NCI-H1105 (cell line): ENCODE measurements at places on chromosomes 12 and 14.

- no peak for DNase-seq
Observed at GRCh38 chr12:64528616-64529015, 76.7 kb downstream of the TBK1 start.

- no peak for DNase-seq
Observed at GRCh38 chr12:28570811-28571210, 380.6 kb downstream of the CCDC91 start.

DNA sequence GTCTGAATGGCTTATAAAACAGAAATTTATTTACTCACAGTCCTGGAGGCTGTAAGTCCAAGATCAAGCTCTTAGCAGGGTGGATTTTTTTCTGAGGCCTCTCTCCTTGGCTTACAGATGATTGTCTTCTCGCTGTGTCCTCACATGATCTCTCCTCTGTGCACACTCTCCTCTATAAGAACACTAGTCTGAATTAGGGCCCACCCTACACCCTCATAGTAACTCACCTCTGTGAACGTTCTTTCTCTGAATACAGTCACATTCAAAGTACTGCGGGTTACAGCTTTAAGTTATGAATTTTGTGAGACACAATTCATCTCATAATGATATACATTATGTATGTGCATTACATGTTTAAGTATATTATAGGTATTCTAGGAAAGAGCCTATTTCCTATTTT lies 135.7 kb upstream of the ATXN7L3B start:
- DNase-seq, result no peak

DNA sequence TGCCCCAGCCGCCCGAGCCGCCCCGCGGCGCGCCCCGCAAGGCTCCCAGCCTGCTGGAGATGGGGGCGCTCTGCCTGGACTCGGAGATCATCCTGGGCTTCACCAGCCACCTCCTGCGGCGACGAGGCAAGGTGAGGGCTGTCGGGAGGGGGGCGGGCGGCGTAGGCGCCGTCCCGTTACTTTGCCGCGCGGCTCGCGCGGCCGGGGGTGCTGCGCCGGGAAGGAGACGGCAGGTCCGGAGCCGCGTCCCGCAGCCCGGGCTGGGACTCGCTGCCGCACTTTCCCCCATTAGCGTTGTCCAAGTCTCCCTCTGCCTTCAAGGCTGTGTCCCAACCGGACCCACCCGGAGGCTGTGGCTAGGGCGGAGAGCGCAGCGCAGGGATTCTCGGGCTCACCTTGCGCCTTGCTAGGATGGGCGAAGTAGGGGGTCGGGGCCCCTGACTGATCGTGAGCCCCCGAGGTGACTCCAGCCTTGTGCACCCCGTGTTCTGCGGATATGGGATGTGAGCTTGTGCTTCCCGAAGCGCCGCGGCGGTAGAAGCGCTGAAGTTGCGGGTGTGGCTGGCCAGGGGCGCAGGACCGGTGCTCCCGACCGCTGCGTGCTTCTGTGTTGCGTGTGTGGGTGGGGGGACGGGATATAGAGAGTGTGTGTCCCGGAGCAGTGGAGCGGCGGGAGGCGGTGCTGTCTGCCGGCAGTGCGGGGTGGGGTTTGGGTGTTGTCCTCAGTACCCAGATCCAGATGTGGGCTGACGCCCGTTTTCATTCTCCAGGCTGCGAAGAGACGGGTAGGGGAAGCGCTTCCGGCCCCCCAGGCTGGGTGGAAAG lies 1.7 kb upstream of the KIF26A start:
- no peak for DNase-seq

GRCh38 chr12:15629108-15629507 lies 160.1 kb downstream of the EPS8 start:
- DNase-seq, result no peak
